ENCODE measurements at places on chromosomes 3 and 15.

DNA sequence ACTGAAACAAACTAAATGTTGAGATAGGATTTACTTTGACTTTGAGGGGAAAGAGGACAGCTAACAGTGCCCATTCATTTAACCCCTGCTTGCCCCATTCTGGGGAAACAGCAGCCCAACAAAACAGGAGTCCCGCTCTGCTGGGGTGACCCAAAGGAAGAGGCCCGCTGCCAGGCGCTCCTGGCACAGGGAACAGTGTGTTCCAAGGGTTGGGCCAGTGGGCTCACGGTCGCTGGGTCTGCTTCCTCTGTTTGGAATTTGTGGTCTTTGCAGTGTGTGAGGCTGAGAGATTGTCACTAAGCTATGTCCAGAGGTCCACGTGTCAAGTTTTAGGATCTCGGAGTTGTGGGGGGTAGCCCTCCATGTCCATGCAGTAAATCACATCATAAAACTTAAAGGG is 250.4 kb upstream of the C2CD4B start:
- no peak for DNase-seq

DNA sequence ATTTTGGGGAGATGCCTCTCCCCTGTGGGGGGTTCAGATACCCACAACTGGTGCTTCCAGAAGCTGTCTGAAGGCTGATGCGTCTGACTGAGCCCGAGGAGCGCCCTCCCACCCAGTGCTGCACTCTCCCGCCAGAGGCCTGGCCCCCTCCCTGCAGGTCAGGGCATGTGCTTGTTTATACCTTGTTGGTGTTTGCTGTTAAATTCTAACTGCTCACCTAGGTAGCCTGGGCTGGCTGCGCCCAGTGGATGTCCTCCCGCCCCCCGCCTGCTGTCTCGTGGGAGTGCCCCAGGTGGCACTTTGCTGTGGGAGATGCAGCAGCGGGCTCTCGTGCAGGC is 12.9 kb downstream of the KLF13 start:
- no peak for DNase-seq

- no peak for DNase-seq
These were observed 20.1 kb upstream of the RASA2 start for GRCh38 chr3:141466633-141467169.

DNA sequence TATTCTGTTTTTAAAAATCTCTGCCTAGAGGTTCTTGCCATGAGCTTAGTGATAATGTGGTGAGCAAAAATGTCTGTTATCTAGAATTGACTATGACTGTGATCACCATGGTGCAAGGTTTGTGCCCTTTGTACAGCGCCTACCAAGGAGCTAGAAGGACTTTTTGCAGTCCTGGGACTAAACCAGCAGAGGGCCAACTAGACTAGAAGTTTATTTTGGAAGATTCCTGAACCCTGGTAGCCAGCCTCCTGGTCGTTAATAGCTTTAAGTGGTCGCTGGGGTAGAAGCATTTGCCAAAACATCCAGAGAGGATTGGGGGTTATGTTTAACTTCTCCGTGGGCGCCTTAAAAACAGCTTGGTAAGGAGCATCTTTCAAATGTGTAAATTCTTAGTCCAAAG is 7.8 kb downstream of the SCG5 start:
- DNase-seq: no peak

- DNase-seq: no peak
These were observed 33.4 kb upstream of the XRN1 start for GRCh38 chr3:142481196-142481595.

GRCh38 chr3:38493031-38493430 is 3.1 kb upstream of the EXOG start:
- DNase-seq: no peak

- DNase-seq: no peak
These were observed 19.2 kb upstream of the RAD18 start for GRCh38 chr3:8982509-8982908.

GRCh38 chr3:118298133-118298532 is 736.5 kb downstream of the IGSF11 start:
- DNase-seq: no peak
